ENCODE measurements at places on chromosomes 6 and 20.

GRCh38 chr6:46419576-46420002, 71.7 kb downstream of the RCAN2 start:
- DNase-seq, result no peak

DNA sequence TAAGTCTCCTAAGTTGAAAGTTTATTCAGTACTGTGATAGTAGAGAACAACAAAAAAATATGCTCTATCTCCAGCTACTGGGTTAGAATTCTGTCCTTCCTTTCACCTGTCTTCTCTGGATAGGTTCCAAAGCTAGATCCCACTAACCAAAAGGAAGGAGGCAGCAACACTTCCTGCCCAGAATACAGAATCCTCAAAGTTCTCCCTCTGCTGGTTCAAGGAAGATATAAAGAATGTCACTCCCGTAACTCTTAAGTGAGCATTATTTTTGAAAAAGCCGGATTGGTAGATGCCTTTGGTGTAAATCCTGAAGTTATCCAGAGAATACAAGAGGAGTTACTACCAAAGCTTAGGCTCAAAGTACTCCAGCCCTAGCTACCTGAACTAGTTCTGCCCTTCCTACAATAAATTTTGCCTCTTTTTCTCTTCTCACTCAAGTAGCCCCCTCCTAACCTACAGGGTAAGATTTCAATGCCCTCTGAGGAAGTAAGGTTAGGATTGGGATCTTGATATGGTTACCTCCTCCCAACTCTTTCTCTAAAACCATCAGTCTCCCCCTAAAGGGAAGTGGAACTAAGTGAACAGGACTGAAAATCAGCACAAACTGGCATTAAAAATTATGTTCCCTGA, 26.0 kb upstream of the CRIP3 start:
- no peak for DNase-seq

DNA sequence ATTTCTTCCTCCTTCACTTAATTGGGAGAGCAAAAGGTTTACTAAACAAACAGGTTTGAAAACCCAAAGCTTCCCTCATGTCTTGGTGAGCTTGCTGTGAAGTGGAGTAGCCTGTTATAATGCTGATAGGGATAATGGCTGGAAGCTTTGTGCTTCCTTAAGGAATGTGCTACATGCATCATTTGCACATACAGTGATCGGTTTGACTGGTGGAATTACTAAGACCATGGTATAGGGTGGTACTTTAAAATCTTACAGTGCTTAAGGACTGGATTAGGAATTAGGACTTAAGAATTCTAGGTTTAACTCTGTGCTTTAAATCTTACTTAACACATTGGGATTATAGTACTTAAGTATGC, 75.7 kb downstream of the ARID1B start:
- DNase-seq, result no peak

DNA sequence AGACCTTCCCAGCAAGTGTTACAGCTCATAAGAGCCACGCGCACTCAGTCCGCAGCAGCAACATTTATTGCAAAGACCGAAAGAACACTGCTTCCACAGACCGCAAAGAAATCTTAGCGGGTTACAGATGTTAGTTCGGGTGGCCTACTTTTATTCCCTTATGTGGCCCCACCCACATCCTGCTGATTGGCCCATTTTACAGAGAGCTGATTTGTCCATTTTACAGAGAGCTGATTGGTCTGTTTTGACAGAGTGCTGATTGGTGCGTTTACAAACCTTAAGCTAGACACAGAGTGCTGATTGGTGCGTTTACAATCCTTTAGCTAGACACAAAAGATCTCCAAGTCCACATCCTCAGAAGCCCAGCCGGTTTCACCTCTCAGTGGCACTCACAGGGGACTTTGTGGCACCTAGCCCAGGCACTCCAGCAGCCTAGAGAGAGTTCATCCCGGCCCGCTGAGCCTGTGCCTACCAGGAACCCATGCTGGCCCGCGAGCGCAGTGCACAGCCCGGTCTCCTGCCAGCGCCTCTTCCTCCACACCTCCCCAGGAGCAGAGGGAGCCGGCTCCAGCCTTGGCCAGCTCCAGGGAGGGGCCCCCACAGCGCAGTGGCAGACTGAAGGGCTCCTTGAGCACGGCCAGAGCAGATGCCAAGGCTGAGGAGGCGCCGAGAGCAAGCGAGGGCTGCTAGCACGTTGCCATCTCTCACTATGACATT, 244.3 kb upstream of the TSHZ2 start:
- DNase-seq, result no peak

DNA sequence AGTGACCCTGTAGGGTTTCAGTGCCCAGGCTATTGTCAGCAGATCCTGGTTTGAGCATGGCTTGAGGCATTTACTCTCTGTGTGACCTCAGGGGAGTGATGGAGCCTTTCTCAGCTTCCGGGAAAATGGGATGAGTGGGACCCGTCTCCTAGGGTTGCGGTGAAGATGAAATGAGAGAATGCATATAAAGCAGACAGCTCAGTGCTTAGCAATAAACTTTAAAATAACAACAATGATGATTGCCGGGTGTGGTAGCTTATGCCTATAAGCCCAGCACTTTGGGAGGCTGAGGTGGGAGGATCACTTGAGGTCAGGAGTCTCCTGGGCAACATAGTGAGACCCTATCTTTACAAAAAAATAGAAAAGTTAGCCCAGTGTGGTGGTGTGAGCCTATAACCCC, 106.0 kb upstream of the MTHFD1L start:
- no peak for DNase-seq

- DNase-seq, result no peak
These were observed 3.5 kb upstream of the PLCG1 start for GRCh38 chr20:41133709-41134361.

DNA sequence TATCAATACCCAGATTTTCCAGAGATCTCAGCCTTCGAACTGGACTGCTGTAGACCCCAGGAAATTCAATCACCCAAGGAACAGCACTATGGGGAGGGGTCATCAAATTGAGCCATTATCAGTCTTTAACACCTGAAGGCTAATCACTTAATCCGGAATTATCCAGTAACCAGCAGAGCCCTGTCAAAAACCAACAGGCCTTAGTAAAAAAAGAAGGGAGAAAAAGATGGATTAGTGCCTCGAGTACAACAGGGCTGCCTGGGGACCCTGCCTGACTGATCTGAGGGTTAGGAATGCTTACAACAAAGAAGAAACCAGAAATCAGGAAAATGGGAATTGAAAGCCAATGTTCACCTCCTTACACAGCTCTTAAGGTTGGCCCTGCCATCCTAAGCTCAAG, 7.6 kb downstream of the RRAGD start:
- no peak for DNase-seq

DNA sequence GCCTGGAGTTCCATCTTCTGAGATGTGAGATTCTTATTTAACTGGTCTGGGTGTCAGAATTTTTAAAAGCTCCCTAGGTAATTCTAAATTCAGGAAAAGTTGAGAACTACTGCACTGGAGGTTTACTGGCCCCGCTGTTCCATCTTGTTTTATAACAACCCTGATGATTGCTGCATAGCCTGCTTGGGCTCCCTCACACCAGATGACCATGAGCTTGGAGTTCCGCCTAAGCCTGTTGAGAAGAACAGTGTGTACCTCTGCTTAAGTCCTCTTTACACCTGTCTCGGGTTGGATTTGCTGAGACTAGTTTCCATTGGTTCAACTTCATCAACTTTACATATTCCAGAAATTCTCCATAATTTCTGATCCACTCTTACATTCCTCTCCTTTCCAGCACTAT, 77.9 kb downstream of the FKBP5 start:
- DNase-seq, result no peak

- DNase-seq, result no peak
These were observed 13.5 kb upstream of the BMP5 start for GRCh38 chr6:55888917-55889316.

GRCh38 chr6:166104107-166104506, 63.5 kb downstream of the TBXT start:
- no peak for DNase-seq

- no peak for DNase-seq
These were observed 75.9 kb downstream of the OR2B2 start for GRCh38 chr6:27836141-27836782.

- no peak for DNase-seq
These were observed 82.6 kb downstream of the OR2B2 start for GRCh38 chr6:27829453-27830211.

GRCh38 chr20:44586289-44586911, 4.0 kb downstream of the PKIG start:
- DNase-seq, result no peak

DNA sequence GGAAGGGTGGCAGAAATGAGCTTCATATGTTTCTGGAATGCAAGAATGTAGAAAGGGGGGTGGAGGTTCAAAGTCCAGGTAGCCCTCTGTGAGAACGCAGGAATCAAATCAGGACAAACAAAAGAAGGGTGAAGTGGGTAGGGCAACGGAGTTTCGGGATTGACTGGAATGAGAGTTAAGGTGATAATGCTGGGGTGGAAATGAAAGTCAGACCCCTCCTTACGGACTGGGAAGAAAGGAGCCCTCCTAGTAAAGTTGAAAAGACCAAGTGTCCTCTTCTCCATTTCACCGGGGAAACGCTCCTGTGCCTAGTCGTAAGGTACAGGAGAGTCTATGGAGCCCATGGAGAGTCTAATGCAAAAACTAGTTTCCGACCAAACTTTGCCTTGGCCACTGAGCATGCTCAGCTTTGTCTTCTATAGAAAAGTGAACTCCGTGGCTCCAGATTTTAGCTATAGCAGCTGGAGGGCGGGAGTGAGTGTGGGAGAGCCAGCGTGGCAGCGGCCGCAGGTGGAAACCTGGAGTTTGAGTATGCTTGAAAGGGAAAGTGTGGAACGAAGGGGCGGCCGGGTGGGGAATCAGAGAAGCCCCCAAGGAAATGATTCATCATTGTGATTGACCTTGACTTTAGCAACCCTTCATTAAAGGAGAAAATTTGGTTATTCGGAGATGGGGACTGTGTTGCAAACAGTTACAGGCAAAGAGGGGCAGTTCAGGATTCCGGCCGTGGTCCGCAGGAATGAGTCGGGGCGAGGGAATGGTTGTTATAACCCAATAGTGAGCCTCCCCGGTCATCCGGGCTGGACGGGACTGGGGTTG, 1.3 kb upstream of the LRRC1 start:
- DNase-seq, result no peak

- DNase-seq, result no peak
These were observed 255.9 kb upstream of the DEFB112 start for GRCh38 chr6:50305660-50306059.

- DNase-seq, result no peak
These were observed 45.9 kb downstream of the ZNF217 start for GRCh38 chr20:53547664-53548239.

- no peak for DNase-seq
These were observed 29.0 kb upstream of the GRM4 start for GRCh38 chr6:34174846-34175399.

GRCh38 chr20:34622821-34623451, 54.0 kb downstream of the PIGU start:
- DNase-seq, result no peak

DNA sequence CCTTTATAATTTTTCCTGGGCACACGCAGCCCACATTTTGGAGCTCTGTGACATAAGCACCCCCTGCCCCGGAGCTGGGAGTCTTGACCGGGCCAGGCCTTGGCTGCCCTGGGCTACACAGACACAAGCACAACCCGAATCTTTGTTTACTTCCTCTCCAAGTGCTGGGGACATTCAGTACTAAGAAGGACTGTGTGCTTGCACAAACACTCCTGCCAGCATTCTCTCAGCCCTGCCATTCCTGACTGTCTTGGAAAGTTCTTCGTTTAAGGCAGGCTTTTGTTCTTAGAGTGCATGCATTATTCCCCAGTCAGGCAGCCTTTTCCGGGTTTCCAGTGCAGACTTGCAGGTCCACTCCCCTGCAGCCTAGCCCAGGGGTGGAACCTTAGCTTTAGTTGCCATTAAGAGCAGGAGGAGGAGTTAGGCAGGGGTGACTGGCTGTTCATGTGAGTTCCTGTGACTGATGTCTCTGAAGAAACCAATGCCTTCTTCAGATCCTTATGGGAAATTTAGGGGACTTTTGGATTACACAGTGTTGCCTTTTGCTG, 28.6 kb downstream of the FOXO3 start:
- DNase-seq, result no peak

DNA sequence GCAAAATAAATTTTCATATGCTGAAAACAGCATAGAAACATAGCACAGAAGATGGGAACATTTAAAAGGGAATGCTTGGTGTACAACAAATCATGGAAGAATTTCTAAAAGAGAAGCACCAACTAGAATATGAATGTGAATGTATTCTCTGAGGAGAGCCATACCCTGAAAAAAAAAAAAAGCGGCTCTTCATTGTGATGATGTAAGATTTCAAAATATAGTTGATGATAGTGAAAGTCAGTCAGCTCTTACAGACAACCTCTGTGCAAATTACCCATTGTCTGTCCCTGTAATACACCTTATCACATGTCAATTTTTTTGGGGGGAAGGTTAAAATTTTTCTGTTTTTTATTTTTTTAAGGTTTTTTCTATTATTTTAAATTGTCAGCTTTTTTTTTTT, 58.6 kb upstream of the PTCHD4 start:
- DNase-seq, result no peak

DNA sequence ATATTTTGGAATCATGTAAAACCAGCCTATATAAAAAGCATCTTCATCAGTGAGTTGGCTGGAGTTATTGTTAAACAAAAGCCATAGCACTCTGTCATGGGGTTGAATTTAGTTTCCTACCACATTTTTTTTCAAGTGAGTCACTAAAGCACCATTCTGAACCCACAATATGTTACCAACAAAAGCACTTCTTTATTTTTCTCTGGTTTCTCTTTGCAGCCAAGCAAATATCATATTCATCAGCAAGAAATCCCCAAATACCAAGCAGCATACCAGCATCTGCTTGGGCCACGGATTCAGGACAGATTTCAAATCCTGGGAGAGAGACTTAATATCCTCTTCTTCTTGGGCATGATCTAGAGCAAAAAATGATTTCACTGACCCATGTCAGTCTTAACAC, 441.4 kb downstream of the BCKDHB start:
- DNase-seq, result no peak

GRCh38 chr6:17007749-17008148, 94.1 kb upstream of the STMND1 start:
- no peak for DNase-seq

- DNase-seq, result no peak
These were observed 114.0 kb downstream of the LCA5 start for GRCh38 chr6:79423216-79423615.

GRCh38 chr6:130677312-130677711, 149.9 kb upstream of the SMLR1 start:
- no peak for DNase-seq

DNA sequence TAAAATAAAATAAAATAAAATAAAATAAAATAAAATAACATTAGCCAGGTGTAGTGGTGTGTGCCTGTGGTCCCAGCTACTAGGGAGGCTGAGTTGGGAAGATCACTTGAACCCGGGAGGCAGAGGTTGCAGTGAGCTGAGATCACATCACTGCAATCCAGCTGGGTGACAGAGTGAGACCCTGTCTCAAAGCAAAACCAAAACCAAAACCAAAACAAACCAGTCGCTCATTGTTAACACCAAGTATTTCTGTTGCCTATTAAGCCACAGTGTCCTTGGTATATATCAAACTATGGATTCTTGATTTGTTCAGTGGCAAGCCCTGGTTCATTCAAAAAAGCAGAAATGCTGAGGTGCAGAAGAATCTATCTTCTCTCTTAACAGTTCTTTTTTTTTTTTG, 65.7 kb downstream of the PYGB start:
- DNase-seq, result no peak

- no peak for DNase-seq
These were observed 142.9 kb downstream of the ADGRB3 start for GRCh38 chr6:68777956-68778355.
